Neural progenitor cell (in vitro differentiated cells): ENCODE measurements at places on chromosomes 16 and 17.

- DNase-seq: peak; percentile 64
These were observed 31.0 kb upstream of the ARL4D start for GRCh38 chr17:43367737-43368242.

DNA sequence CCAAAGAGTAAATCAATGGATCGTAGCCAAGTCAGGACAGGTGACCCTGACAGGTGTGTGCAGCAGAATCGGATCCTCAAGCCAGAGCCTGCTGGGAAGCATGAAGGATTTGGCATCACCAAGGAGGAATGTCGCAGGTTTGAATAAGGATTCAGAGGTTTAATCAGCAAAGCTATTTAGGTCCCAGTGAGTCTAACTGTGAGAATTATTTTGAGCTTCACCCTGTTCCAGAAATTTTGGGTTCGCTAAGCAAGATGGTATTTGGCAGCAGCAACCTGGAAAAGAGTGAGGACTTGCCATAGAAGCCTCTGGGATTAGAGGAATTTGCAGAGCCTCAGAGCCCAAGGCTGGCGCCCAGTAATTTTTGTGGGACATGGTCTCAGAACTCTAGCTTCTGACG, 173.0 kb downstream of the CCDC182 start:
- DNase-seq: no peak

- DNase-seq: no peak
These were observed 29.4 kb downstream of the CCR7 start for GRCh38 chr17:40535924-40536294.

- peak; percentile 86 for DNase-seq
These were observed 13.4 kb downstream of the MFSD6L start for GRCh38 chr17:8785547-8786413.

- DNase-seq: peak; percentile 24
These were observed 9.6 kb downstream of the DCTN5 start for GRCh38 chr16:23650674-23651416.
